ENCODE measurements at places on chromosomes 12 and 14.

DNA sequence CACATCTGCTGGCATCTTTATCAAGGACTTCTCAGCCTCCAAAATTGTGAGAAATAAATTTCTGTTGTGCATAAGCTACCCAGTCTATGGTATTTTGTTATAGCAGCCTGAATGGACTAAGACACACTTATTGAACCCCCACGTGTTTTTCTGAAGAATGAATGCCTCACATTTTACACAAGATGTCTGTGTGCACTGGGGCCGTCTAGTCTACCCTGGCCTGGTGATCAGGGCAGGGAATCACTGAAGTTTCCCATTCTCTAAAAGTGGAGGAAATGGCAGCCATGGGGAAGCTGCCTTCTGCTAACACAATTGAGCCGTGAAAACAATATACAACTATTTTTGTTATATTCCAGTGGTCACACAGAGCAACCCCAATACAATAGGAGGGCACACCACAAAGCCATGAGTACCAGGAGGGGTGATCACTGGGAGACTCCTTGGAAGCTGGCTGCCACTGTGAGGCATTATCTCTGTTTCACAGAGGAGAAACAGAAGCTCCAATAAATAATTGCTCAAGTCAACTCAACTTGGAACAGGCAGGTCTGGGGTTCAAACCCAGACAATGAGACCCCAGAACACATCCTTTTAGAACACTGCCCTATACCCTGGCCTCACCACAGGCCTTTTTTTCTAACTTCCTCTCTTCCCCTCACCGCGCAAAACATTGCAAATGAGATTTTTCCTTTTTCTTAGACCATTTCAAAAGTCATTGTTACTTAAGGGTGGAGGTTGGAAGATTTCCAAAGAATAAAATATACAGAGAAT lies 18.3 kb upstream of the LTA4H start:
- no peak overlapping the region for H3K27ac ChIP-seq
- no peaks in the 10 kb centered on the region for H3K27me3 ChIP-seq
- no peak overlapping the region for H3K4me3 ChIP-seq
- H3K4me1 ChIP-seq = peaks cover 6% of the 10 kb centered on the region
- no peak for DNase-seq

DNA sequence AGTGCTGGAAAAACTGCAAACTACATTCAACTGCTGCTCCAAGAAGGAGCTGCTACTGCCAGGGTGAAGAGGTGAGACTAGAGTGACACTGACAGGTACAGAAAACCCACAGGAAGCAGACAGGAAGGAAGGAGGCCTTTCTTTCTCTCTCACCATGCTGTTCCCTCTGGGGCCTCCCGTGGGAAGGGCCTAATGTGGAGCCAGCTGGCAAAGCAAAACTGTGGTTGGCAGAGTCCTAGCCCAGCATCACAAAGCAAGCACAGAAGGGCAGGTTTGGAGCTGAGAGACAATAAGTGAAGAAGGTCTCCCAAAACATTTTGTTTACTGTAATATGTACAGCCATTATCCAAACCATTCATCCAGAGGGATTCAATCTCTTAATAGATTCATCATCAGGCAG lies 122.5 kb upstream of the MAX start:
- no peaks in the 10 kb centered on the region for H3K36me3 ChIP-seq
- H3K27ac ChIP-seq = peak overlapping the region; percentile 21
- peaks cover 58% of the 10 kb centered on the region for H3K4me1 ChIP-seq
- peaks cover 2% of the 10 kb centered on the region for H3K27me3 ChIP-seq
- no peak for DNase-seq

DNA sequence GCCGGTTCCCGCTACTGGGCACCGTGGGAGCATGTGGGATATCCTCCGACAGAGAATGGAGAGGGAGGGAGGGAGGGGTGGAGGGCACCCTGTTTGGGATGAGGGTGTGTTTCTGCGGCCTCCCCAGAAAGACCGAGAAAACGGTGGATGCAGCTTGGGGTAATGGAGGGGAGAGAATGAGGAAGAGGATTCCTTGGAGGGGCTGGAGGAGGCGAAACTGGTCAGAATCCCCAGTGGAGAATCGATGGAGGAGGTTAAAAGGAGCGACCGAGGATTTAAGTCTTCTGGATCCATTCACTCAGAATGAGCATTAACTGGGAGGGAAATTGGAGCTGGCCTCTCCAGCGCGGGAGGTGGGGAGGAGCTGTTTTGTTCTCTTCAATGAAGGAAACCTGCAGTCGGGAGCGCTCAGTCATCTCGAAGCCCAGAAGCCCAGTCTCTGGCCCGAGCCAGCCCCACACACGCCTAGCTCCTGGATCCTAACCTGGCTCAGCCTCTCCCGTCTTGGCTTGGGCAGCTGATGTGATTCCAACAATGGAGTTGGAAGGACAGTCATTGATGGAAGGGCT lies 581 bp downstream of the ARG2 start:
- peak overlapping the region; percentile 80 for H3K4me3 ChIP-seq
- peaks cover 12% of the 10 kb centered on the region for H3K27me3 ChIP-seq
- peaks cover 30% of the 10 kb centered on the region for H3K4me1 ChIP-seq
- no peak overlapping the region for H3K27ac ChIP-seq
- DNase-seq = no peak

- no peaks in the 10 kb centered on the region for H3K4me1 ChIP-seq
- H3K27me3 ChIP-seq = peaks cover 4% of the 10 kb centered on the region
- no peak for DNase-seq
Observed at GRCh38 chr12:130589540-130590317, 126.4 kb downstream of the RIMBP2 start.

GRCh38 chr14:93994919-93995682 lies 2.0 kb upstream of the CCDC197 start:
- peaks cover 63% of the 10 kb centered on the region for H3K4me1 ChIP-seq
- DNase-seq = peak; percentile 68
- H3K27me3 ChIP-seq = peaks cover 4% of the 10 kb centered on the region
- no peak overlapping the region for H3K4me3 ChIP-seq

- no peaks in the 10 kb centered on the region for H3K36me3 ChIP-seq
- peaks cover 6% of the 10 kb centered on the region for H3K4me1 ChIP-seq
- DNase-seq = no peak
- H3K27ac ChIP-seq = no peak overlapping the region
- no peaks in the 10 kb centered on the region for H3K27me3 ChIP-seq
Observed at GRCh38 chr12:81874166-81874565, 115.0 kb upstream of the PPFIA2 start.

DNA sequence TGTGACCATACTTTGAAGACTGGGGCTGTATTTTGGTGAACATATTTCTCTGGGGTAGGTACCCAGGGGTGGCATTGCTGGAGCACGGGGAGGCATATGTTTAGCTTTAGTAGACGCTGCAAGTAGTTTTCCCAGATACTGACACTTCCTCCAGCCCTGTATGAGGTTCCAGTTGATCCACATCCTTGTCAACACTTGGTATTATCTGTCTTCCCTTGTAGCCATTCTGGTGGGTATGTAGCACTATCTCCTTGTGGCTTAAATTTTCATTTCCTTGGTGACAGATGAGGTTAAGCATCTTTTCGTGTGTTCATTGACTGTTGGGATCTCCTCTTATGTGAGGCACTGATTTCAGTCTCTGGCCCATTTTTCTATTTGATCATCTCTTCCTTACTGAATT lies 179.1 kb downstream of the PHETA1 start:
- H3K27ac ChIP-seq = no peak overlapping the region
- no peak overlapping the region for H3K4me3 ChIP-seq
- no peaks in the 10 kb centered on the region for H3K4me1 ChIP-seq

GRCh38 chr12:130911193-130911592 lies 39.3 kb downstream of the RAN start:
- no peaks in the 10 kb centered on the region for H3K4me1 ChIP-seq
- no peak for DNase-seq
- no peak overlapping the region for H3K4me3 ChIP-seq

DNA sequence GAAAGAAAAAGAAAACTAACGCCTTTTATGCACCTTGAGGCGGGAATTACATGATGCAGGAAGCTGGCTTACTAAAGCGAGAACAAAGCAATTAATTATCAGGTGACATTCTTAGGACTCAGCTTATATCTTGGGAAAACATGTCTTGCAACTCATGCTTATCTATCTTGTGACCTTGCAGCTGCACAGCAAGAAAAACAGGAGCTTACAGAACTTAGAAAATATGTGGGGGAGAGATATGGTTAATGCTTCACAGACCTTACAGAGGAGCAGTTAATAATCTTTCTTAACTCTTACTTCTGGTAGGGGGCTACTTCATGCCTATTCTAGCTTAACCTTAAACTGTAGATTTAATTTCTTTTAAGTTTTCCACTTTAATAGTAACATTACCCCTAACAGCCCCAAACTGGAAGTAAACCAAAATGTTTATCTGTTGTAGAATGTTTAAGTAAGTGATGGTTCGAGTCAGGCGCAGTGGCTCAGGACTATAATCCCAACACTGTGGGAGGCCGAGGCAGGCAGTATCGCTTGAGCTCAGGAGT lies 13.2 kb upstream of the OR11G2 start:
- H3K4me1 ChIP-seq = no peaks in the 10 kb centered on the region
- H3K4me3 ChIP-seq = no peak overlapping the region
- H3K27ac ChIP-seq = no peak overlapping the region
- H3K36me3 ChIP-seq = no peaks in the 10 kb centered on the region

GRCh38 chr12:13368971-13369370 lies 172.4 kb downstream of the EMP1 start:
- no peak overlapping the region for H3K4me3 ChIP-seq
- no peak for DNase-seq
- H3K27ac ChIP-seq = no peak overlapping the region
- H3K4me1 ChIP-seq = no peaks in the 10 kb centered on the region
- peaks cover 8% of the 10 kb centered on the region for H3K27me3 ChIP-seq

DNA sequence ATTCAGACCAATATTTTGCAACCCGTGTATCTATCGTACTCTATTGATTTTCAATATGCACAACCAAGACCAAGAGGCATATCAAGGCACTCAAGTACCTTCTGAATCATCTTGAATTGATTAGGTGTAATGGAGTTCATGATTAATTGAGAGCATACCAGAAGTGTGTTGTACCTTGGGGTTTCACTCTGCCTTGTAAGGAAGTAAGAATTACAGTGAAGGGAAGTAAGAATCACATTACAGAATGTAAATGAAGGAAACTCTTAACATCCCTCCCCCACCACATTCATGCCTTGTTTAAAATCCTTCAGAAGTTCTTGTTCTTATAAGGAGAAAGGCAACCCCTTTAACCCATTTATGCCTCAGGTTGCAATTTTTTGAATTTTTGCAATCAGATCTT lies 5.4 kb upstream of the MGAT4C start:
- H3K27me3 ChIP-seq = no peaks in the 10 kb centered on the region
- no peaks in the 10 kb centered on the region for H3K36me3 ChIP-seq
- DNase-seq = no peak
- no peak overlapping the region for H3K4me3 ChIP-seq
